ENCODE measurements at places on chromosomes 7 and 10.

GRCh38 chr10:3464760-3465405 is 292.3 kb upstream of the PITRM1 start:
- no peak for DNase-seq

GRCh38 chr7:857661-858060 is 18.7 kb upstream of the GET4 start:
- no peak for DNase-seq

DNA sequence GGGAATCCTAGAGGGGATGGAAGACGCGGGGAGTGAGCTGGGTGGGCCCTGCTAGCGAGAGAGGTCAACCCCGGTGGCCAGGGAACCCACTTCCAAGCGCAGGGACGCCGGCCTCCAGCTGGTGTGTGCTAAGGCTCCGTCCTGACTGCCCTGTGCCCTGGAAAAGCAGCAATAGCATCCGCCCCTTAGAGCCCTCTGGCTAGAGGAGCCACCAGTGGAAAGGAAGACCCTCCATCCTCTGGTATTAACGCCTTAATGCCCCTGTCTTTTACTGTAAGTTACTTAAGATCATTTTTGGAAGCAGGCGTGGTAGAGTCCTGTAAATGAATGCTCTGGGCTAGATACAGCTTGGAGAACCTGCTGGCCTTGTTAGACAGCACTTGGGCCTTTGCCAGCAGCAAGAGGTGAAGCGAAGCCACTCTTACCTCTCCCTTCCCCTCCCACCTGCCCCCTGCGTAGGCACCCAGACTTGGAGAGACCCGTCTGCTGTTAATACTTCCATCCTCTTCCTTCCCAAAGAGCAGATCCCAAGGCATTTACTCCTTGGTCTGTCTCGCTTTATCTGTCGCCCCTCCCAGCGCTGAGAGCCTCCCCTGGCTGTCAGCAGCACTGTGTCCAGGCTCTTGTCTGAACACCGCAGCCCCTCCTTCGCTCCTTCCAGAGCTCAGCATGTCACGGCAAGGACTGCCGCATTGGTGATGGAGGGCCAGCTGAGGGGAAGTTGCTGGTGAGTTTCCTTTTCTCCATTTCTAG is 4.6 kb downstream of the REPIN1 start:
- no peak for DNase-seq

DNA sequence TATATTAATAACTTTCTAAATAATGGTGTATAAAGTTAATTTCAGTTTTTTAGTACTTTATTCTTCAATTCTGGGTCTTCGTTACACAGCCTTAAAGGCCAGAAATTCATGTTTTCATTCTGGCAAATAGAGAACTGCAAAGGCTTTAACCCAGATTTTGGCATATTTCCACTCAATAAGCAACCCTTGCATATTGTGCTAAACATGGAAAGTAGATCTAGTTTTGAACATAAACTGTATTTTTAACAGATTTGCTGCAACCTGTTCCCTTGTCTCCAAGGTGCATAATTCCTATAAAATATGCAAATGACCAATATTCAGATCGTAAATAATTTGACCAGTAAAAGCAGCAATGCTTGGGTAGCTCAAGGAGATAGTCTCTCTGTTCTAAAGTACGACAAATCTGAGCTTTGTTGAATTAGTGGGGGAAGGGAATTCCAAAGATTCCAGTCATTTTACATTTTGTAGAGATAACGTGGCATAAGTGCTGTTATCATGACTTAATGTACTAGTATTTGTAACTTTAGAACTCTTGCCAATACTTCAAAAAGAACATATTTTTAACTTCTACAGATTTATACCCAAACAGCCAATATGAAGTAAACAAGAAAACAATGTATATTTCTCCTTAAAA is 46.4 kb upstream of the RSBN1L start:
- no peak for DNase-seq

DNA sequence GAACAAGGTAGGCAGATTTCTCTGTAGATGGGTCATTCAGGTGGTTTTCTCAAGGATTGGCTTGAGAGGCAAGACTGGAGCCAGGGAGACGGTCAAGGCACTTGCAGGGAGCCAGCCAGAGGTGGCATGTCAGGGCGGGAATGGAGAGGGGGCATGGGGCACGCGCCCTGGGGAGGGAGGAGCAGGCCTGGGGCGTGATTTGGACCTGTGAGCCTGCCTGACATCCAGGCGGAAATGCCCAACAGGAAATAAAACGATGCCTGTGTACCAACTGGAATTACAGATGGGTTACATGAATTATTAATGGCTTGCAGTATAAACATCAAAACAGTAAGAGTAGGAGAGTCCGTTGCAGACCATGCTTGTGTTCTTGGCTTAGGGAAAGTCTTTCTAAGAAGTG is 8.6 kb upstream of the SUN1 start:
- DNase-seq, result no peak

DNA sequence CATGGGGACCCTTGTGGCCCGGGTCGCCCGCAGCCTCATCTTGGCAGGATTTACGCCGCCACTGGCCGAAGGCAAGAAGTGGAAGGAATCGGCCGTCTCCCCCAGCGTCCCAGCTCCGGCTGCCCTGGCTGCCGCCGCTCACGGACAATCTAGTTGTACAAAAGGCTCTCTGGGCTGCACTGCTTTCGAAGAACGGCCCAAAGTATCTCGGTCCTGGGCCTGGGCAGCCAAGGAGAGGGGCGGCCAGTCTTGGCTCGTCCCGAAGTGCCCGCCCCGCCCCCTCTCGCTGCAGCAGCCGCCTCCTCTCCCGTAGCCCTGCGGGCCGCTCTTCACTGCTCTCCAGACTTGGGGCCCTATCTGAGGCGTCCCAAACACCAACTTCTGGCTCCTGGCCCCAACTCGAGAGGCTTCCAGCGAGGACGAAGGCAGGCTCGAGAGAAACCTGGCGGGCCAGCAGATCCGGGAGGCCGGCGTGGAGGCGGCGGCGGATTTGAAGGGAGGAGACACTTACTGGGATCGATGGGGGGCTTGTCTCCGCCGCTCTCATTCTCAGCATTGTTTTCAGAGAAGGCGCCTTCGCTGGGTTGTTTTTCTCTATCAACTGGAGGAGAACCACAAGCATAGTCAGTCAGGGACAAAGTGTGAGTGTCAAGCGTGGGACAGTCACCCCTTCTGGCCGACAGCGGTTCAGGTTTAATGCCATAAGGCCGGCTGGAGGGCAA is 809 bp downstream of the HOXA9 start:
- no peak for DNase-seq

DNA sequence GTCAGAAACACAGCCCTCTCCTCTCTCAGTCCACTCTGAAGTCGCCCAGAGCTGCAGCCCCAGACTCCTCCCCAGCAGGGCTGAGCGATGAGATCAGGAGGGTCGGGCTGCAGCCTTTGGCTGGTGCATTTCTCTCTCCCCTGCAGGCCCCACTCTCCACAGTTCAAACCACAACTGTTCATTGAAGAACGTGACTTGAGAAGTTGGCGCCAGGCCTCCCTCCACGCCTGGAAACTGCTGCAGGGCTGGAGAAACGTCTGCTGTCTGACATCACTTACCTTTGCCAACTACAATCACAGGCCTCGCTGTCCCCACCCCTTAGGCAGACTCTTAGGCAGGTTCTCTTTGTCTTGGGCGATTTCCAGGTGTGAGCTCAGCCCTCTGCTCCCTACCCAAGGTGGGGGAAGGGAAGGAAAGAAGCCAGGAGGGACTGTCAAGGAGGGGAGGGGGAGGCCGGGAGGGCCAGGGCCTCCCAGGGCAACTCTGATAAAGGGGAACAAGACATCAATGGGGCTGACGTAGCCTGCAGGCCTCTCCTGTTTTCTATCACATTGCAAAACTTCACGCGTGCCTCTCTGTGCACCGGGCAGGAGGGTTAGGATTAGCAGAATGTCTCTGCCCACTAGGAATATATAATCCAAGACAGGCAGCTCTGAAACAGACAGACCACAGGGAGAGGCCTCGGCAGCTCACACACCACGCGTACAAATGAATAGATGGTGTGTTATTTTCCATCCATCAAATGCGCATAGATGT is 32.7 kb downstream of the CALML5 start:
- no peak for DNase-seq

- no peak for DNase-seq
These were observed 889.3 kb upstream of the CELF2 start for GRCh38 chr10:10128387-10128786.

DNA sequence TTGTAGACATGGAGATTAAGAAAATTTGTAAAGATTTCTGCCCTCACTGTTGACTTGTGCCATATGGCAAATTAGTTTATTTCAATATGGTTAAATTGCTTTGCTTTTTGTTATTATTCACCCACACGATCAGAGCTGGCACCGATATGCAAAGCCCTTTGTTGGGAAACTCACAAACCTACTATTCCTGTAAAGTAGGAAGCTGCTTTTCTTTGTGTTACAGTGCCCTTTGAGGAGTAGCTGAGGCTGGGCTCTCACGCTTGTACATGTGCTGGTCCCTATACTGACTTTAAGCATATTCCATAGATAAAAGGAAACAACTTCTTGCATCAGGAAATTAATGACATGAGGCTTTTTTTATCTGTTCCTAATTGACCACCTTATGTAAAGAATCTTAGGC is 17.6 kb upstream of the AOAH start:
- no peak for DNase-seq

All from ovary (tissue), 10 donors.